ENCODE measurements at places on chromosomes 2 and 18.

GRCh38 chr2:127884436-127884835 is 1.3 kb downstream of the AMMECR1L start:
- no peak for DNase-seq

- no peak for DNase-seq
These were observed 12.7 kb upstream of the SELENOI start for GRCh38 chr2:26333293-26333692.

DNA sequence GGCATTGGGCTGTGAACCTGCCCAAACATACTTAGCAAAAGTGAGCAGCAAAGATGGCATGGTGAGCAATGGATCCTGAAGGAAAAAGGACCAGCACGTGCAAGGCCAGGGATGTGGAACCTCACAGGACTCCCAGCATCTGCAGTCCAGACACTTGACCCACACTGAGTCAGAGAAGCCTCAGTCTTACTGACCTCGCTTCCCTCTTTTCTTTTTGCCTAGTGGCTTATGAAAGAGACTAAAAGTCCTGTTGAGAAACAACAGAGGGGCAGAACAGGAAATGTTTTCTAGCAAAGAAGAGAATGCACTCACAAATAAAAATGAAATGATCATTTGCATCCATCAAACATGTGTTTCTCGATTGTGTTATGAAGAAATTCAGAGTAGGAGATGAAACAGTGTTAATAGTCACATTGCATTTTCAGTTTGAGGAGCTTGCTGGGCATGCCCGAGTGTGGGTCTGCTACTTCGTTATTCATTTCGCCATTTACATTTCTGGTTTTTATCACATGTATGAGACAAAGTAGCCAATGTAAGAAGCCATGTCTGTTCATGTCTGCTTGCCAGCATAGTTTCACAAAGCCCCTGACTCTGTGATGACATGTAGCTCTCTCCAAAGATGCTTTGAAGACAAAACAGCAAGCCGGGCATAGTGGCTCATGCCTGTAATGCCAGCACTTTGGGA is 118.4 kb downstream of the INO80D start:
- DNase-seq, result no peak

GRCh38 chr2:26537069-26537825 is 59.3 kb upstream of the OTOF start:
- DNase-seq, result no peak

DNA sequence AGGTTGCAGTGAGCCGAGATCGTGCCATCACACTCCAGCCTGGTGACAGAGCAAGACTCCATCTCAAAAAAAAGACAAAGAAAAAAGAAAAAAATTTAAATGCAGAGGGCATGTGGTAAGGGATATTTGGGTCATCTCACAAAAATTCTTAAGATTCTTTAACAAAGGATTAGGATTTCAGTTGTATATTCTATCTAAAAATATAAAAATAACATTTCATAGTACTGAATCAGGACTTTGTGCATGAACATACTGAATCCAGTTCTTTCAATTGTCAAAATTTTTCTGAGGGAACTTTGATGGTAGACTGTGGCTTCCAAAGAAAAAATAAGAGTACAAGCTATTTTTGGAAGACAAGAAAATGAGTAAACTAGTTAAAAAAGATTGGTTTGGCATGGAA is 6.5 kb upstream of the PPP3R1 start:
- DNase-seq, result no peak

DNA sequence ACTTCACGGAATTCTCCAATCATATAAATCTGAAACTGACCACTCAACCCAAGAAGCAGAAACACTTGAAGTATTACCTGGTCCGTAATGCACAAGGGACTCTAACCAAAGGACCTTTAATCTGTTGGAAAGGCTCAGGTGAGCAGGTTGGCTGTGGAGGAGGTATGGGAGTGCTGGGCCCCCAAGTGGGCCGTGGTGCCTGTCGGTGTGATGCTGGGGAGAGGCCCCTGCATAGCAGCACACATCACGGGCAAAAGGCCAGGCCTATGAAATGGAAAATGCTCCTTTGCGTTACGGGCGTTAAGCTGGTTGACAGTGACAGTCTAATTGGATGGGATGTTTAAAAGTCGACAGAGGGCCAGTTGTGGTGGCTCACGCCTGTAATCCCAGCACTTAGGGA is 42.6 kb downstream of the GREB1 start:
- no peak for DNase-seq

DNA sequence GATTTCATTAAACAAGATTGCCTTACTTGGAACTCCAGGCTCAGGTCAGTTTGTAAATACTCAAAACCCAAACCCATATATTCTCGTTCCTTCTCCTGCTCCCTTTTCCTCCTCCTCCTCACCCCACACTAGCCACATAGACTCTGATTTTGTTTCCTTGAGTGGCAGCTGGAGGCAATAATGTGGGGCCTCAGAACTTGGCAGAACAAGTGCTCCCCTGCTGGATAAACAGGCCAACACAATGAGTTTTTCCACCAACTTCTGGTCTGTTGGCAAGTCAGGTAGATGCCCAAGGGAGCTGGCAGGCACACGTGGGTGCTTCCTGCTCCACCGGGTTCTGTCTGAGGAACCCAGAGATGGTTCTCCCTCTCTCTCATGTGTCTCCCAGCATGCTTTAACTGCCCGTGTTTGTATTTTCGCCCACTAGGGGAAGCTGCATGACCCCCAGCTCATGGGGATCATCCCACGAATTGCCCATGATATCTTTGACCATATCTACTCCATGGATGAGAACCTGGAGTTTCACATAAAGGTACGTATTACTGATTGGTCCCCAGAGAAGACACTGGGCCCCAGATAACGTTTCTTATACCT is 61.9 kb downstream of the KIF5C start:
- DNase-seq, result no peak

DNA sequence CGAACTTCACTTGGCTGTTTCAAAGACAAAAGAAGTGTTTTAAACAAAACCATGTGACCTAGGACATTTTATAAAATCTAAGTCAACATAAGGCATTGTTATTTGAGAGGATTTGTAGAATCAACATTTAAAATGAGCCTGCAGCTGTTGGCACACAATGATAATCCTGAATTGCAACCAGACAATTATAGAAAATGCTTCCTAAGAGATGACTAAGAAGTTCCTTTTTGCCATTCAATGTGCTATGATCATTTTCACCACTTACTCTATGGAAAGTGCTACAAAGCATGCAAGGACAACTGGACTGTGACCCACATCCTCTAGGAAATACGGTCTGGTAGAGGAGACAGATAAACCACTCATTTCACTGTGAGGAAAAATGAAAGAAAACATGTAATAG is 246.4 kb downstream of the CDH20 start:
- no peak for DNase-seq

- DNase-seq, result no peak
These were observed 31.6 kb downstream of the CYBRD1 start for GRCh38 chr2:171553858-171554257.

DNA sequence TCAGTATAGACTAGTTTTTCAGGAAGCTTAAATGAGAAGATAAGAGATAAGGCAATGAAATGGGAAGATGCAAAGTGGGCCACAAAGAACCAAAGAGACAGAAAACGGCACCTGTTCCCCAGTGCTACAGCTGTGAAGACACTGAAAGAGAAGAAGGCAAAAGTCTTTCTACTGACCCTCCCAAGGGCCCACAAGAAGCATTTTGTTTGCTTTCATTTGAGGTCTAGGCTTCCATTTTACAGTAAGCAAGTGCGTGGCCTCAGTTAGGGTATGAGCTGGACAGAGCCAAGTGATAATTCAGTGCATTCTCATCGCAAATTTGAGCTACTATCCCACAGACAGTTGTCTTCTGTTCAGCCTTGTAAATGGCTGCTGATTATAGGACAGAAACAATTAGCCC is 53.4 kb upstream of the STK17B start:
- DNase-seq, result no peak

DNA sequence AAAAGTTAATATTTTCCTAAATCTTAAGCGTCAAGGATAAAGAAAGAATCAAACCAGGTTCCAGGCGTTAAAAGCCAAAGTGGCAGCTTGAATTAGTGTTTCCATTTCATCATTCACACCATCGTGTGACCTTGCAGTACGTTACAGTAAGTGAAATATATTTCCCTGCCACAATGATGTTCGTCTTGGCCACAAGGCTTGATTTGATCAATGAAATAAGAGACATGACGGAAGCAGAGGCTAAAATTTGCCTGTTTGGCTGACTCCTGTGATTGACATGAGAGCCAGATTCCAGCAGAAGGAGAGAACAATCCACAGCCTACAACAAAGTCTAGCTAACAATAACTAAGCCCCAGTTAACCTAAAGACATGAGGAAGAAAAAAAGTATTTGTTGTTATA is 62.0 kb downstream of the ASXL2 start:
- DNase-seq, result no peak

DNA sequence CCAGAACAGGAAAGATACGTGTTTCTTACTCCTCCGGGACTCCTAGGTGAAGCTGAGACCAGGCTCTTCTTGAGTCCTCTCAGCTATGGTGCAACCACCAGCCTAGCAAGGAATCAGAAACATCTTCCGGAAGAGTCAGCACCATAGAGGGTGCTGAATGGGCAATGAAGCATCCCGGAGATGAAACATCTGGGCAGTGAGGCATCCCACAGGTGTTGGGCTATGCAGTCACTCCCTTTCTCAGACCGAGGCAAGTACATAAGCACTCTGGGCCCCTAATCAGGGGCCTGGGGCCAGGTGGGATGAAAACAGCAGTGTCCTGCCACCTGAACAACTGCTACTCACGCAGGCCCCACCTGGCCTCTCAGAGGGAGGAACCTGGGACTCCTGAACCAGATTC is 1.4 kb upstream of the CAPN10 start:
- DNase-seq, result no peak

- no peak for DNase-seq
These were observed 149.2 kb downstream of the SATB2 start for GRCh38 chr2:199308567-199308966.
